Stimulated activated CD4-positive, alpha-beta T cell treated with anti-CD3 and anti-CD28 coated beads, Interleukin-1b, Interleukin-23, amount 100 ng/mL, for 1 hour (primary cell): ENCODE measurements at places on chromosomes 11 and 22.

DNA sequence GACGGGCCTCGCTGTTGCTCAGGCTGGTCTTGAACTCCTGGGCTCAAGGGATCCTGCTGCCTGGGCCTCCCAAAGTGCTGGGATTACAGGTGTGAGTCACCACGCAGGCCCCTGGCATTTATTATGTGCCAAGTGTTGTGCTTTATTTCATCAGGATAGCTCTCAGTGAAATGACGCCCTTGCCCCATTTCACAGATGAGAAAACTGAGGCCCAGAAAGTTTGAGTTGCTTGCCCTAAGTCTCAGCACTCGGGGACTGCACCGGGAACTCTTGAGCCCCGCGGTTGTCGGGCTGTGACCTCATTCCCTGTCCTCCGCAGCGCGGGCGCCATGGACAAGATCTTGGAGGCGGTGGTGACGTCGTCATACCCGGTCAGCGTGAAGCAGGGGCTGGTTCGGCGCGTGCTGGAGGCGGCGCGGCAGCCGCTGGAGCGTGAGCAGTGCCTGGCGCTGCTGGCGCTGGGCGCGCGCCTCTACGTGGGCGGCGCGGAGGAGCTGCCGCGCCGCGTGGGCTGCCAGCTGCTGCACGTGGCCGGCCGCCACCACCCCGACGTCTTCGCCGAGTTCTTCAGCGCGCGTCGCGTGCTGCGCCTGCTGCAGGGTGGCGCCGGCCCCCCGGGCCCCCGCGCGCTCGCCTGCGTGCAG is 7.3 kb downstream of the USP35 start:
- no peak for DNase-seq

DNA sequence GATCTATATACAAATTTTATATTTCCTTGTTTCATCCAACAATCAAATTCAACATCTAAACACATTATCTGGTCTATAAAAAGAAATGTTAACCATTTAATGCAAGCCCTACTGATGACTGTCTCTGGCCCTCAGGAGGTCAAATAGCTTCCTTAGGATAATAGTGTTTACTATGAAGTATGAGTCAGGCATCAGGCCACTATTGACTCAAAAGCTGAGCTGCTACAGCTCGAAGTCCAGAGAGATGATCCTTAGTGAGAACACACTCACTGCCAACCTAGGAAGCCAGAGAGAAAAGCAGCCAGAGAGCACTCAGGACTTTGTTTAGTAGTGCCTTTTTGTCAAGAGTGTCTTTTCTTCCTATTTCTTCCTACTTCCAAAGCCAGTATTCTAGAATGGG is 171.8 kb downstream of the SOX6 start:
- no peak for DNase-seq

- no peak for DNase-seq
Observed at GRCh38 chr22:20247010-20247505, 21.1 kb downstream of the RTN4R start.

DNA sequence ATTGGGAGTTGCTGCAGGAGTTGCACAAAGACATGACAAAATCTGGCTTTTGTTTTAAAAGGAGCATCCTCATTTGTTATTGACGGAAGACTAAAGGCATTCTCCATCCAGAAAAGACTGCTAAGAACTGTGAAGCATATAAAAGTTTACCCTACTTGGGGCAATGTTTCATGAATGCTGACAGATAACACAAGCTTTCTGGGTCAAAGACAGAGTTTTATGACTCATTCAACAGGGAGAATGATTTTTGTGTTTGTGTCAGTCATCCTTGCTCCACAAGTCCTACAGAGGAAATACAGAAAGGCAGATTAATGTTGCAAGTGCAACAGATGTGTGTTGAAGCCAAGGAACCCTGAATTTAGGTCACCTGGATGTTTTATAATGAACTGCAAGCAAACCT is 2.5 kb downstream of the GLYATL1 start:
- no peak for DNase-seq

DNA sequence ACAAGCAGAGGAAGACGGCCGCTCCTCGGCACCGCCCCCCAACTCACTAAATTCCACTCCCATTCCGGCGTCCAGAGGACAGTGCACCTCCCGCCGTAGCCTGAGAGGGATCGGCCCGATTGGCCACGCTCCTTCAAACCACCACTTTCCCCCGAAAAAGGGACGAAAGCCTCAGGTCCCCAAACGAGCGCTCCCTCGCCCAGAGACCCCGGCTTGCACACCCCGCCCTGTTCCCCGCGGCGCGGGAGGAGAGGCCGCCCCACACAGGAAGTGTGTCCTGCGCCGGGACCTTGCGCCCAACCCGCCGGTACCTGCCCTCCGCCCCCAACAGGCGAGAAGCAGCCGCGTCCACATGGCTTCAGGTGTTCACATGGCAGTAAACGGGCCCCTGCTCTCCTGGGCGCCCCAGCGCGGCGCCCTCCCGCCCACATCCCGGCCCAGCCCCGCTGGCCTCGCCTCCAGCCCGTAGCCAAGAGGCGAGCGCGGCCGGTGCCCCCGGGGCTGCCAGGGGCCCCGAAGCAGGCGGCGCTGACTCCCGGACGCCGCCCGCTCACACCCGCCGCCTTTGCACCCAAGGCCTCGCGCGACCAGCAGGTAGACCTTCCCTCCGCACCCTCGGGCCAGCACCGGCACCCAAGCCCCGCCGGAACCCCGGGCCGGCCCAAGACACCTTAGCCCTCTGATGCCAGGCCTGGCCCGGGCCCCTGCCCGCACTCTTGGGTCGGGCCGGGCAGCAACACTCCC is 849 bp downstream of the TCF20 start:
- DNase-seq = peak; percentile 23

DNA sequence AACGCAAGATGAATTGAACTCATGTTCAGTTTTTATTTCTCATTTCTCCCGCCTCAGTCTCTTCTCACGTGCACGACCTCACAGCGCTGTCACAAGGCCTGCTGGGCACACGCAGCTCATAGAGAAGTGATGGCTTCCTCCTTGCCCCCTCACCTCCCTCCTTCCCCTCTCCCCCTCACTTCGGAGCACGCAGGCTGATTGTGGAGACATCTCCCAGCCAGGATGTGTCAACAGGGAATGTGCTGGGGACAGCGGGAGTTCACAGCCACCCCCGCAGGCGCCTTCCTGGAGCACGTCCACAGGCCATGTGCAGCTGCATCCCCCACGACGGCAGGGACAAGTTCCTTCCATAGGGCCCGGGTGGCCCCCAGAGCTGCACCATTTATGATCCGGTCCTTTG is 29.1 kb upstream of the KRTAP5-6 start:
- no peak for DNase-seq

DNA sequence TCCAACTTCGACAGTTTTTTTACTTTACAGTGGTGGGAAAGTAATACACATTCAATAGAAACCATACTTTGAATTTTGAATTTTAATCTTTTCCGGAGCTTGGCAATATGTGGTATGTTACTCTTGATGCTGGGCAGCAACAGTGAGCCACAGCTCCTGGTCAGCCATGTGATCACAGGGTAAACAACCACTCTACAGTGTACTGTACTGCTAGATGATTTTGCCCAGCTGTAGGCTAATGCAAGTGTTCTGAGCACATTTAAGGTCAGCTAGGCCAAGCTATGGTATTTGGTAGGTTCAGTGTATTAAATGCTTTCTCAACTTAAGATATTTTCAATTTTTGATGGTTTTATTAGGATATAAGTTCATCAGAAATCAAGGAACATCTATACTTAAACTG is 48.7 kb upstream of the GRIK4 start:
- DNase-seq = no peak

DNA sequence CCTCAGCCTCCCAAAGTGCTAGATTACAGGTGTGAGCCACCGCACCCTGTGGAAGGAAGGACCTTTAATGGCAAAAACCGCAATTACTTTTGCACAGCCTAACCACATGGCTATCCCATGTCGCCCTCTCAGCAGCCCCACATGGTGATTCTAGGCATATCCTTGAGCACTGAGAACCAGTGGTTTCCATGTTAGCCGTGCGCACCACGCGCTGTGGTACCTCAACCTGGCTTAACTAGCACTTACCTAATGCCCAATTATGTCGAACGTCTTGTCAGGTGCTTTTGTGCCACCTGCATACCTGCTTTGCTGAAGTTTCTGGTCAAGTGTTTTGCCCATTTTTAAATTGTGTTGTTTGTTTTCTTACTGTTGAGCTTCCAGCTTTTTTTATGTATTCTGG is 697.9 kb downstream of the BRD1 start:
- no peak for DNase-seq

- DNase-seq = no peak
Observed at GRCh38 chr11:83151274-83151977, 5.5 kb upstream of the PCF11 start.

DNA sequence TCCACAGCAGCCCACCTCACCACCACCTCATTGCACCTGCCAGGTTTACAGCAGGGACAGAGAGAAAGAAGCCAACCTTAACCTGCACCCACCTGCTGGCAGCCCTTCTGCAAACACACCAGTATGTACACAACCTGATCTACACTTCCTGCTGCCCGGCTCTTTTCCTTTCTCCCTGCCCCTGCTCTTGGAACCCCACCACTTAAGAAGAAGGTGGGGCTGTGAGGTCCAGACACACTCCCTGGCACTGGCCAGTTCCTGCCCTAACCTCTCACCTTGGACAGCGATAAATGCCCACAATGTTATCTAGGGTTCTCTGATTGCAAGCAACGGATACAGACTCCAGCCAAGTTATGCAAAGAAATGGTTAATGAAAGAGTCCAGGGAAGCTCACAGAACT is 10.8 kb upstream of the SLC35C1 start:
- no peak for DNase-seq

DNA sequence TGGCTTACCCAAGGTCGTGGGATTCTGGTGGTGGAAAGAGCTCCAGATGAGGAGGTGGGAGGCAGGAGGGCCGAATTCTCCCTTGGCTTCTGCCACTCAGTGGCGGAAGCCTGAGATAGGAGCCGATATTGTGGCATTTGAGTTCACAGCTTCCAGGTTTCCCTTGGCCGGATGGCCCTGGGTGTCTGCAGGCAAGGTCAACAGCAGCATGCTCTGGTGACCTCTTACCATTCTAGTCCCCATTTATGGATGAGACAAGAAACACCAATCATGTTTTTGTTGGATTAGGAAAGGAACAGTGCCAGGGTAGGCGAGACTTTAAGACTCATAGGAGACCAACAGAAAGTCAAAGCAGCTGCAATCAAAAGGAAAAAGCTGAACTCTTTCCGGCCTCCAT is 89.7 kb downstream of the GRAMD1B start:
- DNase-seq = no peak

GRCh38 chr11:104984808-104985207 is 16.4 kb upstream of the CASP4 start:
- DNase-seq = no peak

DNA sequence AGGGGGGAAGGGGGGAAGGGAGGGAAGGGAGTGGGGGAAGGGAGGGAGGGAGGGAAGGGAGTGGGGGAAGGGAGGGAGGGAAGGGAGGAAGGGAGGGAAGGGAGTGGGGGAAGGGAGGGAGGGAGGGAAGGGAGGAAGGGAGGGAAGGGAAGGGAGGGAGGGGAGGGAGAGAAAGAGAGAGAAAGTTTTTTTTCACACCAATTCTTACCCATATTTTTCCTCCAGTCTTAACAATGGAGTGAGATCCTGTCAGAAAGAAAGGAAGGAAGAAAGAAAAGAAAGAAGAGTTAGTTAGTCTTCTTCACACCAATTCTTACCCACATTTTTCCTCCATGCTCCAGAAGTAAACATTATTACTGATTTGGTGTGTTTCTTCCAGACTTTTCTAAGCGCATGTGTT is 3.0 kb upstream of the OR2AT4 start:
- no peak for DNase-seq

- no peak for DNase-seq
Observed at GRCh38 chr11:63443714-63444113, 47.3 kb downstream of the PLAAT5 start.

GRCh38 chr11:46597155-46597554 is 3.3 kb upstream of the AMBRA1 start:
- DNase-seq = no peak

- DNase-seq = no peak
Observed at GRCh38 chr22:42397332-42398249, 34.6 kb downstream of the NFAM1 start.

DNA sequence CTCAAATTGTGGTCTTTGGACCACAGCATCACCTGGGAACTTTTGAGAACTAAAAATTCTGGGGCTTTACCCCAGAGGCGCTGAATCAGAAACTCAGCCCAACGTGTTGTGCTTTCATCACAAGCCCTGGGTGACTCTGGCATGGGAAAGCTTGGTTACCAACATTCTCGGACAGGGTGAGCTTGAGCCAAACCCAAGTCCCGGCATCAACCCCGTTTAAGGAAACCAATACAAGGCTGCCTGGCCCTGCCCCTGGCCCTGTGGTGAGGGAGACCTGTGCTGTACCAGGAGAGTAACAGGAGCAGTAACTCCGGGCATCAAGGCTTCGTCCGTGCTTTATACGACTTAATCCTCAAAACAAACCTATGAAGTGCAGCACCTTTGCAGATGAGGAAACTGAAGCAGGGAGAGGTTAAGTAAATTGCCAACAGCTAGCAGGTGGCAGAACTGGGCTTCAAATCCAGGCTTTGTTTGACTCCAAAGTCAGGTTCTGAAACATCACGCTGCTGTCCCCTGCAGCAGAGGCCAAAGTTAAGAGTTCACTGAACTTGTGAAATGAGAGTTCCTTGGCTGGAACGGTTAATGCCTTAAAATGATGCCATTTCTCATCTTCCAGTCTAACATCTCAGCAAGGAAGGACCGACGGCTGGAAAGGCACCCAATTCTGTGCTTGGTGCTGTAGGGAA is 64.1 kb upstream of the BID start:
- no peak for DNase-seq

GRCh38 chr22:29450222-29450621 is 11.8 kb downstream of the RFPL1 start:
- DNase-seq = no peak

DNA sequence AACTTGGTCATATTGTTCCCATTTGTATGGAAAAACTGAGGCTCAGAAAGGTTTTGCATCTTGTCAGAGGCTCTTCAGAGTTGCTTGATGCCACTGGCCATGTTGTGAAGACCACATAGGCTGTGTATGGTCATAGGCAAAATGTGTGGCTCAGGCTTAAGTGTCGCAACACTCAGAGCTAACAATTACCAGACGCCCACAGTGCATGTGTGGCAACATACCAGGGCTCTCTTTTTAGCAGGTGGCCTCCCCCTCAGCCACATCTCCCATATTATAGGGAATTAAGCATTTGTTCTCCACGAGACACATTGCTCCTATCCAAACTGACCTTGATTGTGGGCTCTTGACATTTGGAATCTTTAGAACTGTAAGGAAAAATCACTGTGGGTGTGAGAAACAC is 802.5 kb downstream of the DLG2 start:
- no peak for DNase-seq
